ENCODE measurements at places on chromosomes 2 and 18. TPM values are rescaled to one million over a fixed set of nuclear protein-coding genes. Genes with fewer than 3 reads are reported as not detected.

CCDC141 gene
- total RNA-seq, result 2.6 TPM

SCTR gene
- total RNA-seq, result not detected

NT5DC4 gene
- total RNA-seq, result not detected

PROM2 gene
- 0.19 TPM for total RNA-seq

SIGLEC15 gene
- total RNA-seq, result 1.5 TPM

SLC4A5 gene
- 0.31 TPM for total RNA-seq

CCDC178 gene
- 0.06 TPM for total RNA-seq

ZNF385B gene
- not detected for total RNA-seq

ESPNL gene
- 0.40 TPM for total RNA-seq

KCTD1 gene
- total RNA-seq, result 7.7 TPM

DLX1 gene
- total RNA-seq, result 0.62 TPM

REG1A gene
- not detected for total RNA-seq

DNAH6 gene
- 0.13 TPM for total RNA-seq

STARD6 gene
- total RNA-seq, result 0.53 TPM

ADRA2B gene
- total RNA-seq, result not detected

KHK gene
- total RNA-seq, result 0.81 TPM

ARHGEF4 gene
- 1.3 TPM for total RNA-seq

CFAP221 gene
- 0.37 TPM for total RNA-seq

RAB17 gene
- total RNA-seq, result 0.26 TPM

RGPD5 gene
- 39.8 TPM for total RNA-seq

LIMS2 gene
- 3.0 TPM for total RNA-seq

EML6 gene
- 0.87 TPM for total RNA-seq

ST6GAL2 gene
- not detected for total RNA-seq

C2orf15 gene
- total RNA-seq, result not detected

CRYGC gene
- total RNA-seq, result not detected

FOXI3 gene
- total RNA-seq, result not detected

MAP2 gene
- 7.1 TPM for total RNA-seq

YPEL5 gene
- total RNA-seq, result 112 TPM

AQP4 gene
- not detected for total RNA-seq
